ENCODE measurements at places on chromosomes 1 and 21.

DNA sequence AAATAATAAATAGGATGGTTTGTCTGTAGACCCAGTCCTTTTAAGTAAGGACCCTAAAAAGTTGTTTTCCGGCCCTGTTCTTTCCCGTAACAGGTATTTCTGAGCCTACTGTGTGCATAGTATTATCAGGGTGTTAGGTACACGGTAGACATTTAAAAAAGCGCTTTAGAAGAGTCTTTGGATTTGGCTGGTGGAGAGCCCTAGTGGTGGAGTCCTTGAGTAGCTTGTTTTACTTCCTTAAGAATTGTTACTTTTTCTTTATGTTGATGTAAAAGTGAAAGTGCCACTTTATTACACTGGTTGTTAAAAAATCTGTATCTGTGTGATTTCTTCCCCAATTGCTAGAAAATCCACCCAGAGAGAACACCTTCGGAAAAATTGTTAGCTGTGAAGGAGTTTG lies 36.8 kb downstream of the SMYD2 start:
- no peak for DNase-seq

- no peak for DNase-seq
These were observed 133.2 kb upstream of the IVNS1ABP start for GRCh38 chr1:185450060-185450788.

- DNase-seq = no peak
These were observed 205.2 kb downstream of the ASTN1 start for GRCh38 chr1:176959191-176959820.

- no peak for DNase-seq
These were observed 50.7 kb upstream of the LGALS8 start for GRCh38 chr1:236472850-236473788.

DNA sequence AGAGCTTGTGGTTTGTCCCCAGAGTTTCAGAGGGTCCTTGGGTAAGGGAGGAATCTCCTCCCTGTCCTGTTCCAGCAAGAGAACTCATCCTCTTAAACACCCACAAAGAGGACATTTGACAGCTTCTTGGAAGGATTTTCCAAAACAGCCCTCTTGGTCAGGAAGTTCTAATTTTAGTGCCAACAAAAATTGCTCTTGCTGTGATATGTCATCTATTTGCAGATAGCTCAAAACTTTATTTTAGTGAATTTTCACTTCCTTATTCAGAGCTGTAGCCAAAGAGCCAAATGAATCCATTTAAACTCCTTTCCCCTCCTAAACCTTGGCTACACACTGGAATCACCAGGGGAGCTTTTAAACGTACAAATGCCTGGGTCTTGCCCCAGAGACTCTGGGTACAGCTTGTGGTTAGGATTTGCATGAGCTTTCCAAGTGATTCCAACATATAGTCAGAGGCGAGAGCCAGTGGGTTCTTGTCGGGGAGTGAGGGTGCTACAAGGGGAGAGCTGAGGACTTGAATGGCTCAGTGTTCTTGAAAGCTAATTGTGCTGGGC lies 11.8 kb upstream of the RASSF5 start:
- DNase-seq = no peak

DNA sequence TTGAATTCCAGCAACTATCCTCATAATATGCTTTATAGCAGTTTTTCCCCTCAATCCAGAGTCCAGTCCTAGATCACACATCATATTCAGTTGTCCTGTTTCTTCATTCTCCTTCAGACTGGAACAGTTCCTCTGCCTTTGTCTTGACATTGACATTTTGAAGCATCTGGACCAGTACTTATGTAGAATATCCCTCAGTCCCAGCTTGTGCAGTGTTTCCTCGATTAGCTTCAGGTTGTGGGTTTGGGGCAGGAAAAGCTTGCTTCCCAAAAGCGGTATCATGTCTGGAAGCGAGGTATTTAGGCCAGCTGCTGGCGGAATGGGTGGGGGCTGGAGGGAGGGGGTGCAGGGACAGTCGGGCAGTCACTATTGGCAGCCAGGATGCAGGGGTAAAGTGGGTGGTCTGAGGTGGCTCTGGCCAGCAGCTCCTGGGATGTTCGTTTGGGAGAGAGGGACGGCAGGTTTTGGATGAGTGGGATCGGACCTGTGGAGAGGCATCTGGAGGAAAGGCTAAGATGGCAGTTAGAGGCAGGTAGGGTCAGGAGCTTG lies 6.5 kb downstream of the THEMIS2 start:
- DNase-seq = no peak

GRCh38 chr1:89719502-89720306 lies 86.8 kb downstream of the LRRC8C start:
- DNase-seq = no peak

DNA sequence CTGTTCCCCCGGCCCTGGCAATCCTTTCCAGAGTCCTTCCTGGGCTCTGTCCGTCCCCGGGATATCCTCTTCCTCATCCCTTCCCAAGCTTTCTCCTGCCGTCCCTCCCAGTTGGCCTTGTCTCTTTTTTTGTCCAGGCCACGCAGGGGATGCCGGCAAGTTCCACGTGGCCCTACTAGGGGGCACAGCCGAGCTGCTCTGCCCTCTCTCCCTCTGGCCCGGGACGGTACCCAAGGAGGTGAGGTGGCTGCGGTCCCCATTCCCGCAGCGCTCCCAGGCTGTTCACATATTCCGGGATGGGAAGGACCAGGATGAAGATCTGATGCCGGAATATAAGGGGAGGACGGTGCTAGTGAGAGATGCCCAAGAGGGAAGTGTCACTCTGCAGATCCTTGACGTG lies 13.4 kb upstream of the SVBP start:
- no peak for DNase-seq

GRCh38 chr1:203519053-203519840 lies 25.3 kb downstream of the OPTC start:
- peak; percentile 35 for DNase-seq

- DNase-seq = no peak
These were observed 30.8 kb downstream of the WDR64 start for GRCh38 chr1:241682921-241683320.

DNA sequence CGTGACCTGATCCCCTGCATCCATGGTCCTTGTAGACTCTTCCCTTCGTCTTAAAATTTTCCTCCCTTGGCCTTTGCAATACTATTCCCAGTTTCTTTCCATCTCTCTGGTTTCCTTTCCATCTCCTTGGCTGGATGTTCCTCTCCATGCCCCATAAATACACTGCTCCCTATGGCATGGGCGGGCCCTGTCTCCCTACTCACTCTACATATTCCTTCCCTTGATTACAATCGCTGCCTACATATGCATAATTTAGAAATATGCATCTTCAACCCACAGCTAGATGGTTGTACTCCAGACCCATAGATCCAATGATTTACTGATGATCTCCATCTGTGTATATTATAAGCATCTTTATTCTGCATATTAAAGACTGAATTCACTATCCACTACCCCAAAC lies 405.0 kb downstream of the NTNG1 start:
- DNase-seq = no peak

DNA sequence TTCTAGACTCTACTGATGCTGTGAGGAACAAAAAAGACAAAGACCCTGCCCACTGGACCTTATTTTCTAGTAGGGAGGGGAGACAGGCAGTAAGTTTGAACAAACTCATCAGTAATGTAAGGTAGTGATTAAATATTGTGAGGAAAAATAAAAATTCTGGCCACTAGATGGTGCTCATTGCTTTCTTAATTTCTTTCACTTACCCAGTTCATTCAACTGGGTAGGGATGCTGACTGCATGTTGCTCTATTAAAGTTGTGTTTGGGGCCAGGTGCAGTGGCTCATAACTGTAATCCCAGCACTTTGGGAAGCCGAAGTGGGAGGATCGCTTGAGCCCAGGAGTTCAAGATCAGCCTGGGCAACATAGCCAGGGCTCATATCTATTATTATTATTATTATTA lies 6.3 kb upstream of the KYAT3 start:
- peak; percentile 35 for DNase-seq

GRCh38 chr21:42147386-42148020 lies 71.4 kb upstream of the ABCG1 start:
- DNase-seq = no peak

DNA sequence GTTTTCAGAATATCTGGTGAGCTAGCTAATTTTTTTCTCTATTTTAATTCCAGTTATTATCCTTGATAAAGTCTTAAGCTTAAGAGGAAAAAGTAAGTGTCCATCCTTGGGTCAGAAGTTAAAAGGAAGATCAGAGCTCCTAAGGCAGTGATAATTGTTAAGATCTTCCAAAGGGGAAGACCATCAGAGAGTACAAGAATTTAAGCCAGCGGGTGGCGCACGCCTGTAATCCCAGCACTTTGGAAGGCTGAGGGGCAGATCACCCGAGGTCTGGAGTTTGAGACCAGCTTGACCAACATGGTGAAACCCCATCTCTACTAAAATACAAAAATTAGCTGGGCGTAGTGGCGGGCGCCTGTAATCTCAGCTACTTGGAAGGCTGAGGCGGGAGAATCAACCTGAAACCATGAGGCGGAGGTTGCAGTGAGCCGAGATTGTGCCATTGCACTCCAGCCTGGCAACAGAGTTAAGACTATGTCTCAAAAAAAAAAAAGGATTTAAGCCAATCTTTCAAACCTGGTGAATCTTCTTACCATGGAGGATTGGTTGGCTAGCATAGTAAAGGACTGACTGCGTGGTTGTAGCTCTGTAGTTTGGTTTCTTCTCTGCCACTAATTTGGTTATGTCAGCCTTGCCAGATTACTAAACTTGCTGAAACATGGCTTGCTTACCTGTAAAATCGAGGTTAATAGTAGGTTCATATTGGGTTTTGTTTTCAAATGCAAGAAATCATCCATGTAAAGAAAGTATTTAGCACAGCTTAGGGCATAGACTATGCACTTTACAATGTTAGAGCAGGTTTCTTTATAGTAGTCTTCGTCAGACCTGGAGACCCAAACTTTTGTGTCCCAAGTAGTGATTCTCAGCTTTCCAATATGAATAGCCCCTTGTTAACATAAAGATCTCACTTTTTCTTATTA lies 15.9 kb downstream of the AKIRIN1 start:
- DNase-seq = no peak

GRCh38 chr1:56578138-56578962 lies 1.0 kb downstream of the PLPP3 start:
- peak; percentile 65 for DNase-seq

- no peak for DNase-seq
These were observed 23.7 kb downstream of the UCK2 start for GRCh38 chr1:165851034-165851658.

DNA sequence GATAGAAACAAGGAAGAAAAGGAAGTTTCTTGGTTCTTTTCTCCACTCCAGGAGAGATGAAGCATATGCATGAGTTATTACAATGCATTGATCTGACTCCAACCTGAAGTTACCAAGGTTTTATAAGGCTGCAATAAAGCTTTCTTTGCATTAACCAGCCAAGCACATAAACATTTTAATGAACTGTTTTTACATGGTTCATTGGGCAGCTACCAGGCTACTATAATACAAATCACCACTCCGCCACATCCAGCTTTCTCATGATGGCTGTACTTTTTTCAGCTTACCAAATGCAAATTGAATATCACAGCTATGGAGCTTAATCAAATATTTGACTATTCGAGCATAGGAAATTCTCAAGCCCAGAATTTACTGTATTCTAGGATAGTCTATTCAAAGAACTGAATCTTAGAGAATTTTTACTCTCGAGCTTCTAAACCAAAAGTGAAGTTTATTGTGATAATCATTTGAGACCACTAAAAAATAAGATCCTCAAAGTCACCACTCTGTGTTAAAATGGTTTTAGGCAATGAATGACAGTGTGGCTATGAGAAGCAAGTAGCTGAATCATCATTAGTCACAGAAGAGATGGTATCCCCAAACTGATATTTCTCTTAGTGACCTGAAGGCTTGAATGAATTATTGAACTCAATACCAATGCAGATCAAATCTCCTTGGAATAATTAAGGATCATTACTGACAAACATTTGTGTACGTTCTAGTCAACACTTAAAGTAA lies 58.6 kb upstream of the ZNF281 start:
- no peak for DNase-seq

- DNase-seq = no peak
These were observed 40.6 kb downstream of the CAMTA1 start for GRCh38 chr1:6825828-6826227.

GRCh38 chr1:95183952-95184351 lies 50.1 kb upstream of the RWDD3 start:
- no peak for DNase-seq

- no peak for DNase-seq
These were observed 130.4 kb downstream of the HS2ST1 start for GRCh38 chr1:87044840-87045239.

DNA sequence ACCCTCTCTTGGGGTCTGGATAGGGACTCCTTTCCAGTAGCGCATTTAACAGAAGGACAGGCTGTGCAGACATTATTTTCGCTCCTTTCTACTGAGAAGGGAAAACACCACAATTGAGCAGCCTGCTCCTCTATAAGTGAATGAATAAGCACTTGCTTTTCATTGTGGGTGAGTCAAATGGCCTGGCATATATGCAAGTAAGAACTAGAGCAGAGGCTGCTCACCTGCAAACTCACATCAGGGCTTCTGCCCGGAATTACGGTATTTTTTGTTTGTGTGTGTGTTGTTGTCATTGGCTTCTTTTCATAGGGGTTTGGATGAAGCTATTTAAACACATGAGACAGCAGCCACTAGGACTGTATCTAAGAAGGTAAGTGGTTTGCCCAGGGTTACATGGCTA lies 200.1 kb upstream of the CAMK1G start:
- DNase-seq = no peak

GRCh38 chr1:68010543-68010942 lies 39.9 kb downstream of the DIRAS3 start:
- no peak for DNase-seq

DNA sequence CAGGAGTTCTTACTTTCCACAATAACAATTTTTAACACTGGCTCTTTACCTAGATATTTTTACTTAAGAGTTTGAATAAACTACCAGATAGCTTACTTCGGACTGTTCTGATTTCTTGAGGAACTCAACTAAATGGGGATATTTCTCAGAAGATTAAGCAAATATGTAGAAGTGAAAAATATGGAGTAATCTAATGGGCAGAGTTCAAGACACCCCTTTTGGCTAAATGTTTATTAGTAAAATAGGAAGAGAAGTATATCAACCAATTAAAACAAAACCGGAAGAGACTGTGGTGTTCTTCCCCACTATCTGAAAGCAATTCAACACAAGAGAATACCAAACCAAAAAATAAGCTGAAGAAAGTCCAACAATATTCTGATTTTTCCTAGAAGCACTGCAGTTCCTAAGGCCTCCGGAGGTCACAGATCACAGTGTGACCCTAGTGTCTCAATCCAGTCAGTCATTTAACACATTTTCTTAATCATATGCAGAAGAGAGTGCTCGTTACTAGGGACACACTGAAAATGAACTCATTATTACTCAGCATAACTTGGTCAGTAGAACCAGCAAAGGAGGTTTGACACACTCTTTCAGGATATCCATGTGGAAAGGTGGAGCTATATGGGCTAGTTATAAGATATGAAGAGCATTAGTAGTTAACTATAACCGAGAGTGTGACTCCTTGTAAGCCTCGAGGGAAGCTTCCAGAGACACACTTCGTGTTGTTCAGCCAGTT lies 5.2 kb downstream of the SIPA1L2 start:
- no peak for DNase-seq

DNA sequence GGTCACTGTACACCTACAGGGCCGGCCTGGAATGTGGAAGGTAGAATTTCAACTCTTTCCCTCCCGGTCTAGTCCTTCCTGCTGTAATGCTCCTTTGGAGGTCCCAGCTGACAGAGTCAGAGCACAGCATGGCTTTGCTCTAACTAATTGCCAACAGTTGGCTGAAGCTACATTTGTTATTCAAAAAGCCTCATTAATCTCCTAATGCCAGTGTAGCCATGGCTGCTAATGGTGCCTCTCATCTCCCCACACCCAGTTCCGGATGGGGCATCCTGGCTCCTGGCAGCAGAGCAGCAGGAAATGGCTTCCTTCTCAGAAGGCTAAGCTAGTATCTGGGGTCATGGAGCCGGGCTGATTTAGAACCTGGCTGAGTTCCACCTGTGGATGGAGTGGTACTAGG lies 18.7 kb upstream of the CAMK1G start:
- DNase-seq = no peak

- no peak for DNase-seq
These were observed 60.4 kb downstream of the DIP2A start for GRCh38 chr21:46518983-46519583.
